ENCODE measurements at places on chromosomes 5 and 9.

- no peak for DNase-seq
Observed at GRCh38 chr9:84368601-84369000, 28.0 kb upstream of the SLC28A3 start.

DNA sequence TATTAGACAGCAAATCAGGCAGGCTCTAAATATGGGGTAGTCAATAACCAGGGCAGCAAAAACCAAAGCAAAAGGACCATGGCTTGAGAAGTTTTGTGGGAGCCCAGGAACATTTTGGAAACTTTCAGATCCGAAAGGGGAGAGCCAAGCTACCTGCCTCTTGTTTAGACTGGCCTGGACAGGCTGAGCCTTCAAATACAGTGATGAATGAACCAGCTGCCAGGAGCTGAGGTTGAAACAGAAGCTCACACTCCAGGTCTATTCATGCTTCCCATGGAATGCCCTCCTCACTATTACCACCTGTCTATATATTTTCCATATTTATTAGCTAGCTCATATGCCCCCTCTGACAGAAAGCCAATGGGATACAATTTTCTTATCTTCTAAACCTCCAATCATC lies 150.8 kb upstream of the SLC44A1 start:
- no peak for DNase-seq

GRCh38 chr5:149503006-149503405 lies 48.2 kb downstream of the CSNK1A1 start:
- DNase-seq: no peak

DNA sequence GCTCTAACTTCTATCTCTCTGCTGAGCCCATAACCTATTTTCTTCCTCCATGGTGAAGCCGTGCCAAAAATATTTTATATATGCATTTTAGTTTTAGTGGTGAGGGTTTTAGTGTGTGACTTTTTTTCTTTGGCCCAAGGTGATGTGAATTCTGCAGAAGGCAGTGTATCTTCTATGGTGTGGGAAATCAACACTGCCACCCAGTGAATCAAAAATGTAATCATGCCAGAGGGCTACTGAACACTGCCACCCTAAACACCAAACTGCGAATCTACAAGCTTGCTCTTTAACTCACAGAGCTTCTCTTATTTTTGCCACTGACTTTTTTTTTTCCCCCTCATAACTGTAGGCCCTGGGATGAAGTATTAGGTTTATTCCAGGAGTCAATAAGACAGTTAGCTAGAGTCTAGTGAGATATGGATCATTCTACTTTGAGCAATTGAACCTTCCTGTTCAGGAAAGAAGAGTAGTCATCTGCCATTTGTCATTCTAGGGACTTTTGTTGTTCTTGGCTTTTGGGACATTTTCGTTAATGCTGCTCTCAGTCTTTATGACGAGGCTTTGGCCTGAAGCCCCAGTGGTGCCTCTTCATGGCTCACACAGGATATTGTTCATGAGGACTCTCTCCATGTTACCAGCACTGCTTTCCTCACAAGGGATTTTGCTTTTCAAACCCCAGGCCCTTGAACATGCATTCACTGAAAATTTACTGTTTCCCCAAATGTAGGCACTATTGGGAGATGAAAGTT lies 53.1 kb downstream of the C7 start:
- DNase-seq: no peak

DNA sequence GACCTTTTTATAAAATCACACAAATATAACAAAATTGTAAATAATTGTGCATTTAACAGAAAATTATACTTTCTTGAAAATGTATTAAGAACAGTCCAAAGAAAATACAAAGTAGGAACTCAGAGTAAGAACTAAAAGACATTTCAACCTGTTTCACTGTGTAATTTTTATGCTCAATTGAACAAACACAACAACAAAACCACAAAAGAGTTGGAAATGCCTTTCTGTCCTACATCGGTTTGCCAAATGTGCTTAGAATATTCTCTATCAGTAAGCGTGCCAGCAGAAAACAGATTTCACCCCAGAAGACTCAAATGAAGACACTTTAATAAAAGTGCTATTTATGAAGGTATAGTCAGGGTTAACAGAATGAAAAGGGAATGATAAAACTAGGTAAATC lies 592.1 kb downstream of the PRELID2 start:
- DNase-seq: no peak

DNA sequence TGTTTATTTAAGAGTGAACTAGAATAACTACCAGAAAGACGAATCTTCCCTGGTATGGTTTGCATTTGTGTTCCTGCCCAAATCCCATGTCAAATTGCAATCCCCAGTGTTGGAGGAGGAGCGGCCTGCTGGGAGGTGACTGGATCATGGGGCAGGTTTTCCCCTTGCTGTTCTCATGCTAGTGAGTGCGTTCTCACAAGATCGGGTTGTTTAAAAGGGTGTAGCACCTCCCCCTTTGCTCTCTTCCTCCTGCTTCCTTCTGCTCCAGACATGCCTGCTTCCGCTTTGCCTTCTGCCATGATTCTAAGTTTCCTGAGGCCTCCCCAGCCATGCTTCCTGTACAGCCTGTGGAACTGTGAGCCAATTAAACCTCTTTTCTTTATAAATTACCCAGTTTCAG lies 210.3 kb upstream of the TBC1D2 start:
- DNase-seq: no peak

DNA sequence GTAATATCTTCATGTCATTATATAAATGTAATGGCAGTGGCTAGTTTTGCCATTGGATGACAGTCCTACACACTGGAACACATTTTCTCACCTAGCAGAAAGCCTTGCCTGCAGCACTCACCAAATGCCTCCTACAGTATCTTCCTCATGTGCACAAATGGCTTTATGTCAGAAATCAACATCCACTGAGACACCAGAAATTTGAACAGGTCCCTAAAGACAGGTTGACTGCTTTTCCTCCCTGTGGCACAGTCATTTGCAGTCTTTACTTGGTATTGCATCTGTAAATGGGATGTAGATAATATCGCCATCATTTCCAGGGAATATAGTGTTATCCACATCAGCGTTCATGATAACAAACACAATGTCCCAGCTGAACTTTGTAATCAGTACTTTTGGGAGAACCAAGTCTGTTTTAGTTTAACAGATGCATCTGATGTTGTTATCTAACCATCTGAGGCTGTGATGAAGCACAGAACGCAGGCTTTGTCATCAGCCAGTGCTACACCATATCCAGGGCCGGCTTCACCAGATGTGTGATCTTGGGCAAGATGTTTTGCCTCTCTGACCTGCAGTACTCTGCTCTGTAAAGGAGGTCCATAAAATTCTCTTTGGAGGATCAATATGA lies 83.9 kb upstream of the TAS2R1 start:
- no peak for DNase-seq

- DNase-seq: no peak
Observed at GRCh38 chr5:33317271-33317670, 123.5 kb upstream of the TARS1 start.

All from stimulated activated CD4-positive, alpha-beta T cell treated with anti-CD3 and anti-CD28 coated beads, Interleukin-12 subunit alpha, Interleukin-12 subunit beta, amount 100 ng/mL, for 4 hours (primary cell).